ENCODE measurements at places on chromosomes 3 and 15.
A peak's percentile ranks its signal among the peaks of the same experiment; 100 is the strongest.

DNA sequence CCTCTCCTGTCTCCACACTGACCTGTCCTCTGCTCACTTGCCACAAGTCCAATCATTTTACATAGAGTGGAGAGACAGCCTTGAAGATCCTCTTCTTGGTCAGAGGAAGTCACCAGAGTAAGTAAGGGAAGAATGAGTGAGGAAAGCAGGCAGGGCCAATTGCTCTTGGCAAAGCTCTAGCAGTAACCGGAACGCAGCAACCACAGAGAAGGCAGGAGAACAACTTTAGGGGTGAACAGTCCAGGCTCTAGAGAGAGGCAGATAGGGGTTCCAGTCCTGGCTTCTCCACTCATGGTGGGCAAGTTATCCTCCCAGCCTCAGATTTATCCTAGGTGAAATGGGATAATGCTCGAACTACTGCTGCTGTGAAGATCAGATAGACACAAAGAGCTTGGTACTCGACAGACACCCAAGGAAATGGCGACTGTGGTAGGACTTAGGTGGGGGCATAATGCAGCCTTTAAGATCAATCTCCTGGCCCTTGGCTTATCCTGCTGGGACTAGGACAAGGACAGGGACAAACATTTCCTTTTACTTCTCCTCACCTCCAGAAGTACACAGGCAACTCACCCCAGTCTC is 1.2 kb upstream of the ADAMTSL3 start:
- DNase-seq = no peak

GRCh38 chr3:116057400-116058006 is 387.8 kb downstream of the LSAMP start:
- DNase-seq = peak; percentile 58

- DNase-seq = no peak
Observed at GRCh38 chr3:115961380-115961779, 338.1 kb downstream of the GAP43 start.

- DNase-seq = no peak
Observed at GRCh38 chr3:77693147-77693546, 653.2 kb downstream of the ROBO2 start.

- DNase-seq = peak; percentile 82
Observed at GRCh38 chr15:65384895-65385869, 7.4 kb upstream of the IGDCC3 start.

DNA sequence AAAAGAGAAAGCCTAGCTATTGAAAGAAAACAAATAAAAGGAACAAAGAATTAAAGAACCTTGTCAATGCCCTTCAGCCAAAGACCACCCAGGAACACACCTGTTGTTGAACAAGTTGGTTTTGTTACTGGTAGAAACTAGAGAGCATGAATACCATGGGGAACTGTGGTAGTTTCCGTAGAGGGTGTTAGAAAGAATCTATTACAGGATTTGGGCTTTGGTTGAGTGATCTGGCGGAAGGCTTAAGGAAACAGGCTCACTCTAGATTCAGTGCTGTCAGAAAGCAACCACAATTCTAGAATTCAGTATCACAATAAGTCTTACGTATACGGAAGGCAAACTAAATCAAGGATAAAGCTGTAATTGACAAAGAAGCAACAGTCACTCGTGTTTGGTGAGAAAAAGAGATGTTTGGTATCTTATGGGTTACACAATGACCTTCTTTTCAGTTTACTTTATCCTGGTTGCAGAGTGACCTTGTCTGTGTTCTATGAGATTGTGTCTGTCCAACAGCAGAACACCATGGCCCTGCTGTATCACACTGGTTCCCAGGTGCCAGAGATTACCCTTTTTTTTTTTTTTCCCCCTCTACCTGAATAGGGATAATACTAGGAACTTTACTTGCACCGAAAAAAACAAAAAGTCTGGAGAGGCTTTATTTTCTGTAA is 265.9 kb downstream of the SHQ1 start:
- DNase-seq = no peak

- DNase-seq = no peak
Observed at GRCh38 chr15:94400526-94401298, 169.4 kb downstream of the MCTP2 start.

- DNase-seq = no peak
Observed at GRCh38 chr3:17833786-17834559, 91.5 kb upstream of the TBC1D5 start.

DNA sequence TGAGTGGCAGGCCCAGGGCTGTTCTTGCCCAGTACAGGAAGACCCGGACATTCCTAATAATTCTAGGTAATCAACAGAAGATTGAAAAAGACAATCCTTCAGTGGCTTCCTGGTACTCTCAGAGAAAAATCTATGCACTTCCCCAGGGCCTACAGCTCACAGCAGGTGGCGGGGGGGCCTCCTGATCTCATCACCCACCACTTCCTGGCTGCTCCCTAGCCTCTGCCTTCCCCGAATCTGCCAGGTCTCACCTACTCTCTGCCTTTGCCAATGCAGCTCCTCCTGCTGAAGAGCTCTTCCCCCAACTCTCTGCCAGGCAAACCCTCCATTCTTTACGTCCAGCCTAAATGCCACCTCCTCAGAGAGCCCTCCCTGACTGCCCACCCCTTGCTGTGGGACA is 37.5 kb downstream of the EHD4 start:
- DNase-seq = no peak

GRCh38 chr3:109059264-109059663 is 58.7 kb downstream of the MORC1 start:
- no peak for DNase-seq

DNA sequence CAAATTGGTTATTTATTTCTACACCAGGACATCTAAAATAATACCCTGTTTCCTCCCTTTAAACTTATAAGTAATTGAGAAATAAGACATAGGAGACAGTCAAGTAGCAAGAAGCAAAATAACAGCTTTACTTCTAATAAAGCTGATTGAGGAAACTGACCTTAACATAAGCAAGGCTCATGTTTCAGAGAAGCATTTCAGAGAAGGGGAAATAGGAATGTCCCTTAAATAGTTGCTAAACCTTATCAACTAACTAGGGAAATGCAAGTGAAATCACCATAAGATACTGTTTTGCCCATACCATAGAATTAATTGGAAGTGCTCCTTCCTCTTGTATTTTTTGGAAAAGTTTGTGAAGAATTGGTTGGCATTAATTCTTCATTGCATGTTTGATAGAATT is 84.9 kb downstream of the B3GALNT1 start:
- DNase-seq = no peak

DNA sequence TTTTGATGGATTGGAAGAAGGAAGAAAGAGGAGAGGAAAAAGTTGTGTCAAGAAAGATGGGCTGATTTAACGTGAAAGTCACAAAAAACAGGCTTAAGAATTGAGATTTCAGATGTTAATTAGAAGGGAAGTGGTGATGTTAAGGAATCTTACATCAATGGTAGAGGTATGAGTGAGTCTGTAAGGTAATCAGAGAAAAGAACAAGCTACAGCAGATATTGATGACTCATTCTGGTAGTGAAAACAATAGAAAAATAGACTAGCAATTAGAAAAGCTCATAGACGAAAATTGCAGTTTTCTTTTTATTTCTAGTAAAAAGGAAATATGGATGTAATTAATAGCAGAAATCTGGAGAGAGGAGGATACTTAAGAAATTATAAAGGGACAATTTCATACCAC is 559.6 kb downstream of the MCTP2 start:
- no peak for DNase-seq

DNA sequence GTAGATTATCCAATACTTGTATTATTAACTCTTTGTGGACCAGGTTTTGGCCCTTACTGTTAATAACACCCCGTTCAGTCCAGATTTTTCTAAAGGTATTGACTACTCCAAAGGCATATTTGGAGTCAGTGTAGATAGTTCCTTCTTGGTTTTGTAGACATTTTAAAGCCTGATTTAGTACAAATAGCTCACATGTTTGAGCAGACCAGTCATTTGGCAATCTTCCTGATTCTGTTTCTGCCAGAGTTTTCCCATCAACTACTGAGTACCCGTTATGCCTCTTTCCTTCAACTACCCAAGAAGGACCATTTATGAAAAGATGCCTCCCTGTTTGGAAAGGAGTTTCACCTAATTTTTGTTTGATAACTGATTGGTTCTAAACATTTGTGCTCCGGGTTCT is 82.0 kb downstream of the CHCHD4 start:
- DNase-seq = peak; percentile 38

- DNase-seq = no peak
Observed at GRCh38 chr3:138768946-138769345, 65.8 kb downstream of the PIK3CB start.

DNA sequence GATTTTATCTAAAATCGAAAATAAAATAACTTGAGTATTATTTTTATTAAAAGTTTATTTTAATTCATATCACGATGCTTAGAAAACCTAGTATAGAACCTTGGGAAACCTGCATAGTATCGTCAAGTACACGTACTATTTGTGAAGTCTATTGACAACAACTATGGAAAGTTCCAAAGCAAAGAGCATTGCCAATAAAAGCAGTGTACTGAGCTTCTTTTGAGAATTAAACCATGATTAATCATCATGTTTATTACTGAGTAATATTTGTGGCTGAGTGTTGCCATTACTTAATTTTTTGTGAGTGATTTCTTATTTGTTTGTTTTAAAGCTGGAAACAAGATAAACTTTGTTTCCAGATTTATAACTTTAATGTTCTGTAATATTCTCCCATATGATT is 674.1 kb downstream of the CADM2 start:
- DNase-seq = no peak

DNA sequence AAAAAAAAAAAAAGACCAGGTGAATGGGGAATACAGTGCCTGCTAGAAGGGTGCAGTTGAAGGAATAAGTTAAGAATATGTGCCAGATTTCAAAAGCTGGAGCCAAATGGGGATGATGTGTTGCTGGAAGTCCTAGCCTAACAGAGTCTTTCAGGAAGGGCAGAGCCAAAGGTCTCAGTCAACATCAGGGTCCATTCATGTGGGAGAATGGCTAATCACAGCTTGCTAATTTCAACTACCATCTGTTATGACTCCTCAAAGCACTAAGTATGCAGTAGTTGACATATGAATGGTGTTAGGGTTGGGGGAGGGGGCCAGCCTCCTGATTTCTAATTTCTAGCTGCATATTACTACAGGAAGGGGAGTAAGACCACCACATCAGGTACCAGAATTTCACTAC is 4.4 kb downstream of the ZBTB38 start:
- no peak for DNase-seq

DNA sequence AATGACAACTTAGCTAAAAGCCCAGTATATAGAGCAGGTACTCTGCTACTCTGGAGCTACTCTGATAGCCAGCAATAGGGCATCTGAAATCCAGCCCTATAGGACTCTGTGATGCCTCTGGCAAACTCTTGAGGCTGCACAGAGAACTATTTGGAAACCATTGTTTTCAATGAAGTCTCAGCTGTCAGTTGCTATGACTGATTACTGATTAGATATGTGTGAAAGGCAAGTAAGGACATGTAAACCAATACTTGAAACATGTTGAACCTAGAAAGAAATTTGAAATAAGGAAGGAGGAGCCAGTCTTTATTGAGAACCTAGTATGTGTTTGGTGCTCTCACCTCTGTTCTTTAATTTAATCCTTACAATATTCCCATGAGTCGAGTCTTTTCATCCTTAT is 40.2 kb upstream of the CRTC3 start:
- DNase-seq = no peak

DNA sequence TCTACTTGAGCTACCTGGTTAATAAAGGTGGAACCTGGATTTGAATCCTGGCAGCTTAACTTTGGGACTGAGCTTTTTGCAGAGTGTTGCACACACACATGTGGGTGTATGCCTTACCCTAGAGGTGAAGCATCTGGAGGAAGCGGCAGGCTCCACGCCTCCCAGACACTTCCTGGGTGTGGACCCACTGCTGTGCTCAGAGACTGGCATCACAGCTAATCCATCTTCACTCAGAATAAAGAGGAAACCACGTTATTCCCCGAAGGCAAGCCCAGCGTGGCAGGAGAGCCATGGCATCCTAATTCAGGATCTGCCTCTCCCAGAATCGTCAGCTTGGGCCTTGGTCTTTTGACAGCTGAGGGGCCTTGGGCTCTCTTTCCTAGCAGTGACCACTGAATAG is 25.5 kb downstream of the CCDC13 start:
- no peak for DNase-seq
